Kidney (tissue), 22 donors: ENCODE measurements at places on chromosomes 4 and X. TPM values are rescaled to one million over a fixed set of nuclear protein-coding genes. Genes with fewer than 3 reads are reported as not detected.

HDX gene
- total RNA-seq: 5.9 TPM

DNA sequence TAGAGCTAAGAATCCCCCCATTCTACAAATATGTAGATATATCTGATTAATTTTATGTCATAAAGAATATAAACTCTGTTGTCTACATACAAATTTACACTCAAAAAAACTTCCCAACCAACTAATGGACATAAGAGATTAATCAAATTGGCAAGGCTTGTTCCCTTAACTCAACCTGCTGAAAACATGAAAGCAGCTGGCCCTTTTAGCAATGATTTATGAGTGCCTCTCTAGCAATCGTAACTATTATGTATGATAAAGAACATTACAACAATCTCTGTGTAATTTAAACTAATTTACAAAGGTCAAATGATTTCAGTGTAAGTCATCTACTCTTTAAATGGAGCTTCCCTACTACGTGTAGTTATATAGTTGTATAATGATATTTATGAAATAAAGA, 83.1 kb upstream of the FTHL17 start:
- no peaks in the 10 kb centered on the region for H3K27me3 ChIP-seq
- H3K27ac ChIP-seq: no peak overlapping the region
- H3K4me3 ChIP-seq: no peak overlapping the region
- H3K36me3 ChIP-seq: no peaks in the 10 kb centered on the region

DNA sequence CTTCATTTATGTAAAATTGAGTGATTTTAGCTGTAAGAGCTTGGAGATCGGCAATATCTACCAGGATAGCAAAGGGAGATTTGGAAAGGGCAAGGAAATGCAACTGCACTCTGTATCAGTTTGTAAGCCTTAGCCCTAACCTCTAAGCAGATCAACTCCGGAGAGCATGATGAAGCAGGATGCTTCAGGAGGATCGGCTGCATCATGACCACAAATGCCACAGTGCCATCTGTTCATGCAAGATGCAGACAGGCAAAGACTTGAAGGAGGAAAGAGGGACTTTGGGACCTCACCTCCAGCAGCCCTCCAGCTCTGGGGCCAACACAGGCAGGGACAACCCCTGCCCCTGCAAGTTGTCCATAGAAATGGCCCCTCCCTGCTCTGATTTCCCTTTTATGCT, 377.6 kb upstream of the GATB start:
- H3K36me3 ChIP-seq: no peaks in the 10 kb centered on the region
- no peak for DNase-seq
- no peak overlapping the region for H3K4me3 ChIP-seq
- no peaks in the 10 kb centered on the region for H3K4me1 ChIP-seq

DNA sequence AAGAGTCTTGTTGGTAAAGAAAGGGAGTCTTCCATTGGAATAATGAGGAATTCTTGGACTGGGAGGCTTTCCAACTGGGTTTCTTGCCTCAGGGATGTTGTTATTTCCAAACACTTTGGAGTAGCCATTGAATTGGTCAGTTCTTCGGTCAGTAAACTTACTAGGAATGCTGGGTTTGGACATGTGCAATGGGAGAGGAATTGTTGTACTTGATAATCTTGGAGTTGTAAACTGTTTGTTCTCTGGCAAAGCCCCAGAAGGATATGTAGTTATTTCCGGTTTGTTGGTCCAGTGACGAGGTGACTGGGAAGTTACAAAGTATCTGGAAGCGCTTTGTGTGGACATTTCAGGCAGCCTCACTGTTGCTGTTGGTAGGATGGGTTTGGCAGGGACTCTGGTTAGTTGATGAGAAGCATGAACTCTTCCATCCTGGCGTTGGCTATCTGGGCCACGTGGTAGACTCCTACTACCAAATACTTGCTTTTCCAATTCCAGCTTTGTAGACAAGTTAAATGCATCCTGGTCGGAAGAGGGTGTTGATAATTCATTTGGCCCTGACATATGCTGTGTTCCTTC, 25.9 kb downstream of the MXRA5 start:
- H3K36me3 ChIP-seq: no peaks in the 10 kb centered on the region
- no peaks in the 10 kb centered on the region for H3K4me1 ChIP-seq
- DNase-seq: no peak
- no peak overlapping the region for H3K4me3 ChIP-seq

- H3K4me3 ChIP-seq: peak overlapping the region; percentile 14
- H3K4me1 ChIP-seq: no peaks in the 10 kb centered on the region
- DNase-seq: no peak
- no peak overlapping the region for H3K27ac ChIP-seq
- no peaks in the 10 kb centered on the region for H3K27me3 ChIP-seq
These were observed 133.4 kb upstream of the MSX1 start for GRCh38 chr4:4726051-4726450.

- no peaks in the 10 kb centered on the region for H3K4me1 ChIP-seq
- H3K27me3 ChIP-seq: no peaks in the 10 kb centered on the region
- no peak overlapping the region for H3K27ac ChIP-seq
- no peak overlapping the region for H3K4me3 ChIP-seq
These were observed 69.4 kb upstream of the AGA start for GRCh38 chr4:177511611-177512010.

DNA sequence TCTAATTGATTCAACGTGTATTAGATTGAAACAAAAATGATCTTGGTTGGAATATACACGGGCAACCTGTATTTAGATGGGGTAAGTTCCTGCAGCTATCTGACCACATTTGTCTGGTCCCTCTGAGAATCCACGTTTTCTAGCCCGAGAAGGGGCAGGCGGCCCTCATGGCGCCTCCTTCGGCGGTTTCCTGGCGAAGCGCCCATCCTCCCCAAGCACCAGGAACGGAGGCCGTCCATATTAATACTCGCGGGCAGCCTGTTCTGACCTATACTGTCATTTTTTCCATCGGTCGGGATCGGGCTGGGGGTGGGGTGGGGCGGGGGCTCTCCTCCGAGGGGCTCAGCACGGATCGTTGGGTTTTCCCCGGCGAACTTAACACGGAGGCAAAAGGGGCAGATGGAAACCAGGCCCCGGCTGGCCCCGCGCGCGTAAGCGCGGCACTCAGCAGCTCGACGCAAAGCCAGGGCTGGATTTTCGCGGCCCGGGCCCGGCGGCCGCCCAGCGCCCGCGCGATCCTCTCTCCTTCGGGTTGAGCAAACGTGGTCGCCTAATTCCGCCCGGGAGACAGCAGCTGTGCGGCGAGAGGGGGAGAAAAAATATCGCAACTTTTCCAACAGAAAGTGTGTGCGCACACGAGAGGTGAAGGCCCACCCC, 77.2 kb upstream of the BCOR start:
- peak; percentile 82 for DNase-seq
- peak overlapping the region; percentile 61 for H3K4me3 ChIP-seq
- peak overlapping the region; percentile 92 for H3K27ac ChIP-seq
- peaks cover 16% of the 10 kb centered on the region for H3K4me1 ChIP-seq
- H3K27me3 ChIP-seq: peaks cover 3% of the 10 kb centered on the region

- no peak overlapping the region for H3K27ac ChIP-seq
- H3K36me3 ChIP-seq: no peaks in the 10 kb centered on the region
- no peak overlapping the region for H3K4me3 ChIP-seq
These were observed 157.1 kb upstream of the LNX1 start for GRCh38 chr4:53748328-53748772.
